ENCODE measurements at places on chromosomes 16 and 17.

GRCh38 chr16:31367853-31368252 is 12.9 kb downstream of the ITGAX start:
- no peak for DNase-seq

GRCh38 chr17:6393351-6393952 is 41.5 kb downstream of the AIPL1 start:
- no peak for DNase-seq

DNA sequence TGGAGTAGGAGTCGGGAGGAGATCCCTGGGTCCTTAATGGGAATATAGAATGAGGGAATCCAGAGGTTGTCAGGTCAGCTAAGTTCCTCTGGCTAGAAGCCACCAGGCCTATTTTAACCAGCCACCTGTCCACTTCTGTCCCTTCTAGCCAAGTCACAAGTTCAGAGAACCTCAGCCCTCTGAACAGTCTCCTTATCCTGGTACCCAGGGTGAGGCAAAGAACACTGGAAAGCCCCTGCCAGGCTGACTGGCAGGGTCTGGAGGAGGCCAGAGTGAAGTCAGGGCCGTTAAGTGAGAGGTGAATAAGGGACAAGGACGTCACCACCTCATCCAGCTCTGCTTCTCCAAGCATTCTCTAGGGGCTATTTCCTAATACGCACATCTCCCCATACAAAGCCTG is 2.7 kb downstream of the CTDNEP1 start:
- DNase-seq: no peak

DNA sequence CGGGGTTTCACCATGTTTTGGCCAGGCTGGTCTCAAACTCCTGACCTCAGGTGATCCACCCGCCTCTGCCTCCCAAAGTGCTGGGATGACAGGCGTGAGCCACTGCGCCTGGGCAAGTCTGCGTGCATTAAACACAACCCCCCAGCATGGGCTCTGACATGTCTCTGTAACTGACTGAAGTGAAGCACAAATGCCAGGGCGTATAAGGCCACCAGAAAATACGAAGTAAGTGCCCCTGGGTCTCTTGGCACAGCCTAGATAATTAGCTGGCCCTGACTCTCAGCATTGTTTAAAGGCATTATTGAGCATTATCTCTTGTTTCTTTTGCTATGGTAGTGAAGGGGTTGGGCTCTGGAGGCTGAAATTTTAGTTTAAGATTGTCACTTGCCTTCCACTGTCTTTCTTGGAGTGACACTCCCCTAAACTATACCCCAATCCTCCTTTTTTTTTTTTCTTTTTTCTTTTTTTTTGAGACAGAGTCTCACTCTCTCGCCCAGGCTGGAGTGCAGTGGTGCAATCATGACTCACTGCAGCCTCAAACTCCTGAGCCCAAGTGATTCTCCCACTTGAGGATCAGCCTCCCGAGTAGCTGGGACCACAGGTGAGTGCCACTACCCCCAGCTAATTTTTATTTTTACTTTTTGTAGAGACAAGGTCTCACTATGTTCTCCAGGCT is 8.2 kb upstream of the SEC14L1 start:
- DNase-seq: peak; percentile 28

GRCh38 chr17:64061178-64061898 is 40.9 kb upstream of the ICAM2 start:
- DNase-seq: no peak

DNA sequence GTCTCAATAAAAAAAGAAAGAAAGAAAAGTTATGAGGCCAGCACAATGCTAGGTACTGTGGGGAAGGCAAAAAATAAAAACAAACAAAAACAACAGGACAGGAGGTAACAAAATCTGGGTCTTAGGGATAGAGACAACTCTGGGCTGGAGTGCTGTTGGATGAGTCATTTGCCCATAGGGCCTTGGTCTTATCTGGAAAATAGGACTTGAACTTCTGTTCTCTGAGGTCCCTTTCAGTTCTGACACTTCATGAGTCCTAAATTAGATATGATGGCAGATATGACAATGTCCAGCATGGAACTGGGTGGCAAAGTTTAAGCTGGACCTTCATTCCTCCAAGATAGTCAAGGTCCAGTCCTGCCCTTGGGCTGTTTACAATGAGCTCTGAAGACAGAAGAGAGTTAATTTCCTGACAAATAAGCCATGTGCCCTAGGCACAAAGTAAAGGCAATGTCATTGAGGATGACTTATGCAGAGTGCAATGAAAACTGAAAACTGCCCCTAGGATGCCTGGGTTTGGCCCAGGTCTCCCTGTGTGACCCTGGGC is 8.9 kb upstream of the HDAC5 start:
- no peak for DNase-seq

- no peak for DNase-seq
These were observed 13.4 kb downstream of the CMC2 start for GRCh38 chr16:80993307-80993706.

GRCh38 chr16:55297062-55297909 is 26.7 kb upstream of the IRX6 start:
- DNase-seq: no peak

- DNase-seq: no peak
These were observed 1.5 kb downstream of the RRAD start for GRCh38 chr16:66923866-66924265.

- DNase-seq: no peak
These were observed 172.0 kb downstream of the CYB561 start for GRCh38 chr17:63274146-63274545.

GRCh38 chr16:3971261-3971660 is 90.7 kb upstream of the CREBBP start:
- DNase-seq: no peak

GRCh38 chr17:41013606-41014005 is 4.7 kb upstream of the KRTAP3-1 start:
- DNase-seq: no peak

DNA sequence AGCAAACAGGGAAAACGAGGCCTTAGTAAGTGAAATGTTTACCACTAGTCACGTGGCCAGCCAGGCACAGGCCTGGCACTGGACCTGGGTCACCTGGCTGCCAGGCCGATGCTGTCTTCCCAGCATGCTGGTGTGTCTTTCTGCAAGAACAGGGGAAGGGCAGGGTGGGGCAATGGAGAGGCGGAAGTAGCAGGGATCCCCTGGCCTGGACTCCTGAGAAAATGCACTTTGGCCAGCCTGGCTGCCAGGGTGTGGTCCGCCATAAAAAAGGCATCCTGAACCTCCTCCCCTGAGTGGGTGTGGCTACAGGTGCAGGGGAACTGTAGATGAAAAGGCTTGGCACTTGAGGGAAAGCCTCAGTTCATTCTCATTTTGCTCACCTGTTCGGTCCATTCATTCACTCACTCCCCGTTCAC is 1.0 kb upstream of the ANKRD40CL start:
- DNase-seq: no peak

DNA sequence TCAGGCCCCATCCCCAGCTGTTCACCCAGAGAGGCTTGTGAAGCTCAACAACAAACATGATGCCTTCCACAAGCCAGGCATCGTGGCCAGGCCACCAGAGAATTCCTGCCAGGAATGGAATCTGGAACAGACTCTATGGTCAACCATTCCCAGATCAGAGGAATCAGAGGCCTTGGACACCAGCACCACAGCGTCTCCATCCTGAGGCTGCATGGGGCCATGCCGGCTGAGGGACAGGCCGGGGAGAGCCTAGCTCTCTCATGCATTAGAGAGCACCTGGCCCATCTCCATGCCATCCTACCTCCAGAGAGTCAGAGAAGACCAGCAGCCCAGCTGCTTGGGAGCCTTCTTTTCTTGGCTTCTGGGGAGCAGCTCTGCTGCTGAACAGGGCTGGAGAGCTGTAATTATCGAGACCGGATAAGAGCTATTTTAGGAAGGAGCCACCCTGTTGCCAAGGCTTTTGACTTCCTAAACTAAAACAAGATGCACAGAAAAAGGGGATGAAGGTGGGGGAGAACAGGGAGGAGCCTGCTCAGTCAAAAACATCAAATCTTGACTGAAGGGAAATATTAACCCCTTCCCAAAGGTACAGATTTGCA is 24.5 kb upstream of the MTMR4 start:
- no peak for DNase-seq

GRCh38 chr17:66165537-66166123 is 26.3 kb downstream of the CEP112 start:
- no peak for DNase-seq

DNA sequence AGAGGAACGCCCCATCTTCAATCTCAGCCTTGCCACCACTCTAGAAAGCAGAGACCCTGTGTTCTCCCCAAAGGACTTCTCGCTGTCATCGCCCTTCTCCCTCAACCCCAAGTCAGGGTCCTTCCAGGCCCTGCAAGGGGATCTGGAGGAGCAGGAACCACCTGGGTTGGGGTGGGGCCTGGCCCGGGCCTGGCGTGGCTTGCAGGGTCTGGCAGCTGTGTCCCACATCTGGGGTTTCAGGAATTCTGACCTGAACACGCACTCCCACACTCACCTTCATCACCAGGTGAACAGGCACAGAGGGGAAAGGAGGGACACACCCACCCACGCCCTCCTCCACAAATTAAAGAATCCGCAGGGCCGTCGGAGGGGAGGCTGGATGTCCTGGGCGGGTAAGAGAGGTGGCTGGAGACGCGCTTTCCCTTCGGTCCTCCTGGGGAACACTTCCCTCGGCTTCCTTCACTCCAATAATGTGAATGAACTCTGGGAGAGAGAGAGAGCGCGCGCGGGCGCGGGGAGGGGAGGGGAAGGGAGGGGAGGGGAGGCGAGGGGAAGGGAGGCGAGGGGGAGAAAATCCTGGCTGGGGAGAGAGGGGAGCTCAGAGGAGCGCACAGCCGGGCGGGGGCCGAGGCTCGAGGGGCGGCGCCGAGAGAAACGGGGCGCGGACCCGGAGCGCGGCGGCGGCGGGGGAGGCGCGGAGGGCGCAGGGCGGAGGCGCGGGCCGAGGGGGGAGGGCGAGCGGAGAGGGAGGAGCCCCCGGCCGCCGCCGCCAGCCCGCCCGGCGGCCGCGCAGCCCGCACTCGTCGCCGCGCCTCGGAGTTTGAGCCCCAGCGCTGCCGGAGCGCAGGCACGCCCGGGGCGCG is at the start of gene CACNG4:
TSS of gene CACNG4 (plus strand) at position 799 of the 863 bp plus-strand sequence. CDS start 205 bp downstream, outside the sequence.
- DNase-seq: peak; percentile 61

GRCh38 chr17:81536299-81537290 is 8.4 kb downstream of the FSCN2 start:
- no peak for DNase-seq

DNA sequence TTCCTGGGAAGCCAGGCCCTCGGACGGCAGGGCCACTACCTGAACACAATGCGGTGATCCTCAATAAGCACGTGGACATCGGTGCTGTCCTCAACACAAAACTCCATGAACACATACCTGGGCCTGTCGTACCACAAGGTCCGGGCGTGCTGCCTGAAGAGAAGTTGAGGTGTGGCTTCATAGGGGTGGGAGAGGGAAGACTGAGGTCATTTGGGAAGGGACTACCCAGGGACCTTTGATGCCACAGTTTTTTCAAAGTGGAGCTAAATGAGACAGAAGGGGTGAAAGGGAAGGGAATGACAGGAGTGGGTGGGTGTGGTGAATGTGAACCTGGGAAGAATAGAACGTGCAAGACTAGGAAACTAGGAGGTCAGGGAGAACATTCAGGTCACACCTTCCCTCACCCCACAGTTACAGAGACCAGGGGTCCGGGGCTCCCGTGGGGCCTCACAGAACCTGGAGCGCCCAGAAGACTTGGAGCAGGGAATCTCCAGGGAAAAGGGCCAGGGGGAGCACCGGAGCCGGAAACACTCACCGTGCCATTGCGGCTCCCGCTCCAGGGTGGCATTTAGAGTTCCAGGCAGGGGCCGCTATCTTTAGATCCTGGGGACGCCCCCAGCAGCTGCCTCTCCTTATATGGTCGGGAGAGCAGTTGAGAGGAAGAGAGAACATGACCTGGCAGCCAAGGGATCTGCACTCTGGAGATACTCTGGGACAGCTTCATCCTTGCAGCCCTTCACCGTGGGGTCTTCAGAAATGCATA is at the start of gene PTGES3L:
TSS of gene PTGES3L (minus strand) at position 570 of the 763 bp plus-strand sequence. CDS start at position 543, 27 bp downstream.
- DNase-seq: peak; percentile 89

DNA sequence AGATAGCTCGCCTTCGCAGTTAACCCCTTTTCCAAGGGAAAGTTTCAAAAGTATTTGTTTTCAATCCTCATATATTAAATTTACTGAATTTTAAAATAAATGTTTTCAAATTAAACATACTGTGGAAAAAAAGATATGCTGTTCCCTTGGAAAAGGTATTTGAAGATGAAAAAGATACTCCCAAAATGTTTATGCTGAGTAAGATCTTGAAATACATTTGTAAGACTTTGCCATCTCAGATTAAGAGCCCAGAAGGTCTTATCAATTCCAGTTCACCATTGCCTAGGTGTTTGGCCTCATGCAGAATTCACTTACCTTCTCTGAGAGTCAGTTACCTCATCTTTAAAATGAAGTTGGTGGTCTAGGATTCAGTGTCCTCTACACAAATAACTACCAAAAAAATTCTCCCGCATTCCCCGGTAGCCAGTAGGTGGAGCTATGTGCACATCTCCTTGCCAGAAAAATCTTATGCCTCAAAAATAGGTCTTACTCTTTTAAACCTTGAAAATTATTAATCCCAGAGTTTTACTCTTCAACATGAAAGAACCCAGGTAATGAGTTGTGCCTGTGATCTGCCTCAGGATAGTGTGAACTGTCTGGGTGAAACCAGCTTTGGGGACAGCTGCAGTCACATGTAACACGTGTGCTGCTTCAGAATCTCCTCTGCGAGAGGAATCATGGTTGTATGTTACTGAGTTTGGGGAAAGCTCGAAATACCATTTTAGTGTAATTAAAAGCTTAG is 178.3 kb downstream of the MRTFB start:
- peak; percentile 40 for DNase-seq

- no peak for DNase-seq
These were observed 6.9 kb downstream of the HERPUD1 start for GRCh38 chr16:56938664-56939513.

- no peak for DNase-seq
These were observed 2.2 kb downstream of the GALNS start for GRCh38 chr16:88854306-88855111.

GRCh38 chr16:20741554-20742285 is at the start of gene THUMPD1:
Gene THUMPD1 (minus strand): TSS chr16:20741818. CDS start chr16:20741739, 79 bp downstream.
- DNase-seq: peak; percentile 98

GRCh38 chr16:54689072-54689865 is 241.4 kb upstream of the IRX5 start:
- no peak for DNase-seq

GRCh38 chr17:81870131-81870980 is 781 bp downstream of the ARHGDIA start:
- DNase-seq: peak; percentile 36

- peak; percentile 58 for DNase-seq
These were observed 4.3 kb upstream of the GGA2 start for GRCh38 chr16:23514381-23515152.

- no peak for DNase-seq
These were observed 1.4 kb upstream of the VAMP2 start for GRCh38 chr17:8163978-8164814.

GRCh38 chr17:3506054-3506453 is 30.3 kb downstream of the ASPA start:
- no peak for DNase-seq

- DNase-seq: peak; percentile 27
These were observed 1.0 kb downstream of the HOXB8 start for GRCh38 chr17:48613862-48614694.

Data from BE2C (cell line).